Glomerular endothelial cell (primary cell): ENCODE measurements at places on chromosomes 12 and 14. TPM values are rescaled to one million over a fixed set of nuclear protein-coding genes. Genes with fewer than 3 reads are reported as not detected.

Gene MED13L
- 54.6 and 57.5 TPM in 2 replicates for total RNA-seq

Gene KRT75
- not detected in 2 replicates for total RNA-seq

Gene TMEM19
- 13.0 and 21.0 TPM in 2 replicates for total RNA-seq

Gene TSPAN8
- not detected in 2 replicates for total RNA-seq

Gene CRY1
- total RNA-seq, result 10.6 and 24.4 TPM in 2 replicates

Gene ZDHHC17
- 16.0 and 23.9 TPM in 2 replicates for total RNA-seq

Gene BTBD7
- total RNA-seq, result 22.9 and 30.4 TPM in 2 replicates

Gene PRH1
- 2.1 and 25.2 TPM in 2 replicates for total RNA-seq

Gene TAPBPL
- 32.8 and 38.7 TPM in 2 replicates for total RNA-seq

Gene MOAP1
- 18.4 and 19.5 TPM in 2 replicates for total RNA-seq

Gene MYBPC1
- total RNA-seq, result not detected in 2 replicates

Gene OAS2
- total RNA-seq, result 35.9 and 80.4 TPM in 2 replicates

Gene GZMH
- not detected in 2 replicates for total RNA-seq

Gene GPX2
- not detected in 2 replicates for total RNA-seq

Gene AKAP3
- total RNA-seq, result 1.2 and 2.6 TPM in 2 replicates

Gene DIO2
- total RNA-seq, result 0.12 TPM in 1 of 2 replicates, not detected in the other

Gene CYP27B1
- 0.15 and 1.1 TPM in 2 replicates for total RNA-seq

Gene TROAP
- 4.7 and 11.4 TPM in 2 replicates for total RNA-seq

Gene WSCD2
- total RNA-seq, result not detected in 2 replicates

Gene RAB5B
- 76.2 and 88.7 TPM in 2 replicates for total RNA-seq

Gene ASCL1
- not detected in 2 replicates for total RNA-seq

Gene ADCY4
- total RNA-seq, result 63.3 and 115 TPM in 2 replicates

Gene ATL1
- total RNA-seq, result 2.9 and 6.3 TPM in 2 replicates

Gene PLEK2
- total RNA-seq, result 11.3 and 13.8 TPM in 2 replicates

Gene NPAS3
- total RNA-seq, result 0.34 and 0.93 TPM in 2 replicates

Gene B3GNT4
- not detected in 2 replicates for total RNA-seq

Gene DACT1
- total RNA-seq, result 1.2 and 4.3 TPM in 2 replicates

Gene PTHLH
- 1.4 and 5.0 TPM in 2 replicates for total RNA-seq
